NCI-H1092 (cell line): ENCODE measurements at places on chromosomes 13 and 19.
A peak's percentile ranks its signal among the peaks of the same experiment; 100 is the strongest.

DNA sequence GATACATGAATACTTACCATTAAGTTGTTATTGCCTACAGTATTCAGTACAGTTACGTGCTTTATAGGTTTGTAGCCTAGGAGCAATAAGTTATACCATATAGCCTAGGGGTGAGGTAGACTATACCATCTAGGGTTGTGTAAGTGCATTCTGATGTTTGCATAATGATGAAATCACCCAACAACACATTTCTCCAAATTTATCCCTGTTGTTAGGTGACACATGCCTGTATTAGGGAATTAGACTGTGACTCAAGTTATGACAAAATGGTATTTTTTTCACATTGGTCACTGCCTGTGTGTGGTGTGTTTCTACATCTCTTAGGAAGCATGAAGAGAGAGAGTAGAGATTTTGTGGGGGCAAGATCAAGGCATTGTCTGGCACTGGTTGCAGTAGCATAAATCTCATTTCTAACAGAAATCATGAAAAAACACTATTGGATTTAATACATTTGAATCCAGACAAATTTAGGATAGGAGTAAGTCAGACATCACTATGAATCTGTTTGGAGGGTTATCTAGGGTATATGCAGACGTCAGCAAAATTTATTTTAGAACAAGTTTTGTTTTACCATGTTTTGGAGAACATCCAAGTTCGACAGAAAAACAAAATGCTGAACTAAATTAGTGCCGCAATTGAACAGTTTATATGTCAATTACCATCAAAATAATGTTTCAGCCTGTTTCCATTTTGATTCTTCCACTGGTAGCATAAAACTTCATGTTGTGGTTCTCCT, 332.1 kb downstream of the LMO7 start:
- DNase-seq: no peak

- DNase-seq: no peak
Observed at GRCh38 chr19:44590245-44591059, 22.9 kb upstream of the IGSF23 start.

DNA sequence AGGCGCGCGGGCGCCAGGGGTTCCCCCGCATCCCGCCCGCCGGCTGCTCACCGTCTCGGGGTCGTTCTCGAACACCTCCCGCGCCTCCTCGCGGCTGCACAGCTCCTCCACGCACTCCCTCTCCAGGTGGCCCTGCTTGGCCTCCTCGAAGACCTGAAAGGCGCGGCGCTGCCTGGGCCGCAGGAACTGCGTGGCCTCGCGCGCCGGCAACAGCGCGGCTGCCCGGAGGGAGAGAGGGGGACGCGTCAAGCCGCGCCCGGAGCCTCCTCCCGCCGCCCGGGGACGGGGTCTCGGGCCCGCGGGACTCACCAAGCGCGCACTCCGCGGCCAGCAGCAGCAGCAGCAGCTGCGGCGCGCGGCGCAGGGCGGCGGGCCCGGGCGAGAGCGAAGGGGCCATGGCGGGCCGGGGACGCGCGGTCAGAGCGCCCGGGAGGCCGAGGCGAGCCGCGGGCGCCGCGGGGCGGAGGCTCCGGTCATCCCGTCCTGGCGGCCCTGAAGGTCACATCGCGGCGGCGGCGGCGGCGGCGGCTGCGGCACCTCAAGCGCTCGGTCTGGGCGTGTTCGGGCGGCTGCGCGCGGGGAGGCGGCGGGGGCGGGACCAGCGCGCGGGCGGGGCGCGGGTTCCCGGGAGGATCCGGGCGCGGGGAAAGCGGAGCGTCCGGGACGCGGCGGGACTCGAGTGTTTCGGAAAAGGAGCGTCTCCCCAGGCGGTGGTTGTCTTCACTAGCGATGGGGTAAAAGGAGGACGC, at the start of gene GAS6:
Gene GAS6 (minus strand): TSS at position 553 of the 749 bp plus-strand sequence. CDS start 156 bp downstream, at position 397.
- DNase-seq: peak; percentile 40

- peak; percentile 86 for DNase-seq
Observed at GRCh38 chr19:46495786-46496099, at the start of gene PNMA8B. Gene PNMA8B (minus strand): TSS chr19:46495867. CDS start chr19:46495465, 402 bp downstream.

DNA sequence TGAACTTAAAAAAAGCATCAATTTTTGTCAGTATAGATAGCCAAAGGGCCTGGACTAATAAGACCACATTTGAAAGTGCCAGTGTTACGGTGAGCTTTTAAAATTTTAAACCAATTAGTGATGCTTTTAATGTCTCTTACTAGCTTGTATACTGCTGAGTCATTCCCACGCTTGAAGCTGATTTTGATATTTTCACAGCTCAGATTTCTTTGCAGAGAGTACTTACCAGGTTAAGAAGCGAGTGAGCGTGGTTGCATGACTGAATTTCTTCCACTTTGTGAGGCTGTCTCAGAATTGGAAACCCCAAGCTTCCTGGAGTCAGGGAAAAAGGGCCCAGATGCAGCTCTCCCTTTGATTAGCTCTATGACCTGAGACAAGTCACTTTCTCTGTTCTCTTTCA, 74.5 kb upstream of the NBEA start:
- no peak for DNase-seq

GRCh38 chr19:4971424-4971793, 2.5 kb downstream of the KDM4B start:
- DNase-seq: no peak

- no peak for DNase-seq
Observed at GRCh38 chr13:91212231-91212630, 135.3 kb upstream of the MIR17HG start.

GRCh38 chr19:16612636-16613035, 15.4 kb downstream of the MED26 start:
- no peak for DNase-seq

- no peak for DNase-seq
Observed at GRCh38 chr19:48480183-48480557, 11.0 kb downstream of the CYTH2 start.

DNA sequence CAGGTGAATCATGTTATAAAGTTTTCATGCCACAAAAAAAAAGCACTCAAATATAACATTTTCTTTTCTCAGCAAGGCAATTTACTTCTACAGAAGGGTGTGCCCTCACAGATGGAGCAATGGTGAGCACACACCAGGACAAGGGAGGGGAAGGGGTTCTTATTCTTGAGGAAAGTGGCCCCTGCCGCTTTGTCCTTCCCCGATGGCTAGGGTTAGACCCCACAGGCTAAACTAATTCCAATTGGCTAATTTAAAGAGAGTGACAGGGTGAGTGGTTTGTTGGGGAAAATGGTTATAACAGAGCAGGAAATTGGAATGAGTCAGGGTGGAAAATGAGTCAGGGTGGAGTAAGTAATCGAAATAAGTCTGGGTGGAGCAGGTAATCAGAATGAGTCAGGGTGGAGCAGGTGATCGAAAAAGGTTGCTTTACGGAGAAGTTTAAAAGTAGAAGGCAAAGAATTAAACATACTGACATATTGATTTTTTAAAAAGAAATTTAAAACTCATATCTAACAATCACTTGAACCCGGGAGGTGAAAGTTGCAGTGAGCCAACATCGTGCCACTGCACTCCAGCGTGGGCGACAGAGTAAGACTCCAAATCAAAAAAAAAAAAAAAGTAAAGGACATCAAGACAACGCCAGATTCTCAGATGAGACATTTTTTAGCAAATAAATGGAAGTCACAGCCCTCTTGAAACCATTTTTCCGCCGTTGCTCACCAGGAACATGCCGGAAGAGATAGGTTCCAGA, 813 bp downstream of the ZNF562 start:
- no peak for DNase-seq
